Activated T-helper 1 cell treated with anti-CD3 and anti-CD28 coated beads, Interleukin-2, amount 50 U/mL, for 16 hours (primary cell): ENCODE measurements at places on chromosomes 12 and 14.

DNA sequence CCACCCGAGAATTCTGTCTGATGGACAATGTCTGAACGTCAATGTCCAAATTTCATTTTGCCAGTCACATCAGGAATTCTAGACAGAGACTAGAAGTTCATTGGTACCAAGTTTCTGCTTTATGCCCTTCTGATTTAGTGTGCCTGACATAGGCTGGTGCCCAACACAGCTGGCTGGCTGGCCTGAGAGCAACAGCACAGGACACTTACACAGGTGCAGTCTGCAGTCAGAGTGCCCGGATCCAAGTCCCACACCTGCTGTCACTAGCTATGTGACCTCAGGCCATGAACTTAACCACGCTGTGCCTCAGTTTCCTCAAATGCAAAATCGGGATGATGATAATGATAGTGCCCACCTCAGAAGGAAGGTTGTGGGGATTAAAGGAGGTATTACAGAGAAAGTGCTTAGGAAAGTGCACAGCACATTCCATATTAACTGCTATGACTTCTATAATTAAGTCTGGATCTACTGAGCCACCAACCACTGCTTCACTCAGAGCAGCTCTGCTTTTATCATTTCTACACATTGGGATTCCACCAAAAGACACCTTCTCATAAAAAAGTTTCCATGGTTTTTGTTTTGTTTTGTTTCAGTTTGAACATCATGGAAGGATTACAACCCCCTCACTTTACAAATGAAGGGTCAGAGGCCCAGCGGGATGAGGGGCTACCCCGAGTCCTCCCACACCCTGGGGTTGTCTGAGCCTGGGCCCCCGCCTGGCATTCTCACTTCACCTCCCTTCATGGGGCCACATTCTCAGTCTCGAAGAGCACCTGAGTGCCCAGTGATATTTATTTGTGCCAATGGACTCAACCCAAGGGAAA is 168.8 kb upstream of the BCL2L14 start:
- DNase-seq, result peak; percentile 9

- no peak for DNase-seq
Observed at GRCh38 chr14:92254786-92255185, 68.2 kb upstream of the SLC24A4 start.

- no peak for DNase-seq
Observed at GRCh38 chr14:67559639-67560038, 26.5 kb downstream of the PLEKHH1 start.

DNA sequence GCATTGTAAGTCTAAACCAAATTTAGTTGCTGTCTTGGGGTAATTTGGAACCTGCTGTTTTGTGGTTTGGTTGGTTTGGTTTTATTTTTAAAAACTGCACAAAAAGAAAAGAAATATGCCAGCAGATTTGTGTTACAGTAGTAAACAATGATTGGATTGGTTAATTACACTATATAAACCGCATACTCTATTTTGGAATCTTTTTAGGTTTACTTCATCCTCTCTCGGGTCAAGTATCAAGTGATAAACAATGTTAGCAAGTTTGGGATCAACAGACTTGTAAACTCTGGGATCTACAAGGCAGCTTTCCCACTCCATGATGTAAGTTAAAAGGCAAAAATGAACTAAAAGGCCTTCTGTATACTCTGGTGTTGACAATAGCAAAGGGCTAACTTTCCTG is 132.4 kb downstream of the ANO6 start:
- no peak for DNase-seq

- no peak for DNase-seq
Observed at GRCh38 chr14:77660754-77661153, 44.3 kb upstream of the SPTLC2 start.

- DNase-seq, result peak; percentile 18
Observed at GRCh38 chr14:25132732-25133422, 82.9 kb upstream of the STXBP6 start.

- DNase-seq, result no peak
Observed at GRCh38 chr12:42119085-42119633, 25.5 kb downstream of the GXYLT1 start.

DNA sequence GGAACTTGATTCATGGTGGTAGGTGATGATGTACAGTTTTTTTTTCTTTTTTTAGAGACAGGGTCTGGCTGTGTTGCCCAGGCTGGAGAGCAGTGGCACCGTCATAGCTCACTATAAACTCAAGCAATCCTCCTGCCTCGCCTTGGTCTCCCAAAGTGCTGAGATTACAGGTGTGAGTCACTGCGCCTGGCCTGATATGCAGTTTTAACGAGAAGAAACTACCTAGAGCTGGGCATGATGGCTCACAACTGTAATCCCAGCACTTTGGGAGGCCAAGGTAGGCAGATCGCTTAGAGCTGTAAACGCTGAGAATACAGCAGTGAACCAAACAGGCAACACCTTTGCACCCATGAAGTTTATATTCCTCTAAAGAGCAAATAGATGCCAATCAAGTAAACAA is 13.0 kb upstream of the VPS37B start:
- no peak for DNase-seq

DNA sequence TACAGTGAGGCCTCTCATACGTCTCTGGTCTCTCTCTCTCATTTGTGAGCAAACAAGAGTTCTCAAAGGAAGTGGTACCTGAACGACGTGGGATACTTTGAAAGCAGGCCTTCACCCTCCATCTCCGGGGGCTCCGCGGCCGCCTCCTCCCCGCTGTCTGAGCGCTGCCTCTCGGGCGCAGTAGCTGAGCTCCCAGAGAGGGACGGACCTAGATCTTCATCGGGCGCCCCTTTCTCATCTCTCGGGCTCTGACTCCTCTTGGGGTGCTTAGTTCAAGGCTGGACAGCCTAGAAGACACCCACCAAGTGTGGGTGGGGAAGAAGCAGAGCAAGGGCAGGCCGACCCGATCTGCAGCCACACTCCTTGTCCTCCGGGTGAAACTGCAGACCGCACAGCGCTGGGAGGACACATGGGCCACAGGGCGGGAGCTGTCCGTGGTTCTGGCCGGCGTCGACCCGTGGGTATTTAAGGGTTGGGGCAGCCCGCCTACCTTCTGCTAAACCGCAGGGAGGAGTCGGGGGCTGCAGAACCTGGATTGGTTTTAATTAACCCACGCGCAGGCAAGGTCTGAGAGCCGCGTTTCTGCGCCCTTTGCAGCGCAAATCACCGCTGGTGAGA is 92.7 kb downstream of the PAH start:
- DNase-seq, result no peak

GRCh38 chr12:107840186-107840585 is 65.7 kb downstream of the ASCL4 start:
- DNase-seq, result no peak

DNA sequence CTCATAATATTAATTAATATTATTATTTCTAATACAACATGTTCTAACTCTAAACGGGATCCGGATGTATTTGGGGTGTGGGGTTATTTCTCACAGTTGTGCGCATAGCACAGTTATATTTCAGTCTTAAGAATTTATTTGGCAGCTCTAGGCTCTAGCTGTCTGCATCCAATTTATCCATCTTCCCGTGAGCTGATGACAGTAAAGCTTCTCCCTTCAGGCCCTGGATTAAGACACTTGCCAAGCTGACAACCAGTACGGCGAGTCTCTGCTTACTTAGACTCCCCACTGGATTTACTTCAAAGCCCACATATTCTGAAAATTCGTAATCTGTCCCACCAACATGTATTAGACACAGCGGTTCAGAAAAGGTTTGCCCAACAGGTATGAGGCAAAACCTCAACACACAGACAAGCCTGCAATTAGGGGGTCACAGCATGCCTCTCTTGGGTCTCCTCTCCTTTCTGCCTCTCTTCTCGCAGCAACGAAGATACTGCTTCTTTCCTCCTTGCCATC is 232.9 kb upstream of the TMTC1 start:
- DNase-seq, result no peak

DNA sequence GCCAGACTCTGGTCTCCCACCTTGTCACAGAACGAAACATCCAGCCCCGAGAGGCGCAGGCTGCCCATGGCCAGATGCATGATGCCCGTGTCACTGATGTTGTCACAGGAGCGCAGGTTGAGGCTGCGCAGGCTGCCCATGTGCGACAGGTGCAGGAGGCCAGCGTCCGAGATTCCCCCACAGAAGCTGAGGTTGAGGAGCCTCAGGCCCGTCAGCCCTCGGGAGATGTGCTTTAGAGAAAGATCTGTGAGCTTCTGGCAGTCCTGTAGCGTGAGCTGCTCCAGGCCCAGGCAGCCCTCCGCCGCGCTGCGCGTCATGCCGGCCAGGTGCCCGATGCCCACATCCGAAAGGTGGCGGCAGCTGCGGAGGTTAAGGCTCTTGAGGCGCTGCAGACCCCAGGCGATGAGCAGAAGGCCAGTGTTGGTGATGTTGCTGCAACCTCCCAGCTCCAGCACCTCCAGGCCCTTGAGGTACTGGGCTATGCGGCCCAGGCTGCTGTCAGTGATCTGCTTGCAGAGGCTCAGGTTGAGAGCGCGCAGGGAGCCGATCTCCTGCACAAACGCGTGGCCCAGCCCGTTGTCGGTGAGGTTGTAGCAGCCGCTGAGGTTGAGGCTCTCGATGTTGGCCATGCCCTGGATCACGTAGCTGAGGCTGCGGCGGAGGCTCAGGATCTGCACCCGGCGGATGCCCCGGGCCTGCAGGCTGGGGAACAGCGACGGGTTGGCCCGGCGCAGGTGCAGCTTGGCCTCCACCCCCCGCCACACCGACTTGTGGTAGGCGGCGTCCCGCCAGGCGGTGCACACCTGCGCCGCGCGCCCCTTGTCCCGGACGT is 991 bp downstream of the FBXL14 start:
- peak; percentile 38 for DNase-seq

GRCh38 chr14:62952226-62952625 is 93.0 kb downstream of the KCNH5 start:
- DNase-seq, result no peak

DNA sequence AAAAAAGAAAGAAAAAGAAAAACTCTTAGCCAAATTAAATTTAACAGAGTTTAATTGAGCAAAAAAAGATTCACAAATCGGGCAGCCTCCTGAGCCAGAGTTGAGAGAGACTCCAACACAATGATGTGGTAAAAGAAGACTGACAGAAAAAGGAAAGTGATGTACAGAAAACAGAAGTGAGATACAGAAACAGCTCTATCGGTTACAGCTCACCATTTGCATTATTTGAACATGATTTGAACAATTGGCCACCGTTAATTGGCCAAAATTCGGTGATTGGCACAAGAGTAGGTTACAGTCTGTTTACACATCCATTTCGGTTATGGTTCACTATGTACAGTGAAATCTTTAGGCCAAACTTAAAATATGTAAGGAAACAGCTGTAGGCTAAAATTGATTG is 117.7 kb downstream of the SPTSSA start:
- no peak for DNase-seq

DNA sequence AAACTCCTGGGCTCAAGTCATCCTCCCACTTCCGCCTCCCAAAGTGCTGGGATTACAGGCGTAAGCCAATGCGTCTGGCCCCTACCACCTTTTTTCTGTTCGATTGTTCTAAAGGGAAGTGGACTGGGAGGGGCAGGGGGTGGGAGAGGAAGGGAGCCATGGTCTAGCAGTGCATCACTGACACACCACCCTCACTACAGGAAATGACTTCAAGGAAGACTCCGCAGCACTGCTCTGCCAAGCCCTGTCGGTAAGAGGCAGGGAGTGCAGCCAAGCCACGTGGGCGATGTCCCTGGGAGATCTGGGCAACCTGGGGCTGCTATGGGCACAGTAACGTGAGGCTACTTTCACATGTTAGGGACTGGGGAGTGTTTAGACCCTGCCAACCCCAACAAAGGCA is 18.0 kb downstream of the LRRC74A start:
- peak; percentile 13 for DNase-seq

- no peak for DNase-seq
Observed at GRCh38 chr12:68912916-68913315, 20.1 kb downstream of the CPM start.

- DNase-seq, result no peak
Observed at GRCh38 chr14:83734431-83734830, 1795.5 kb upstream of the FLRT2 start.

- no peak for DNase-seq
Observed at GRCh38 chr12:18706798-18707197, 31.0 kb downstream of the PLCZ1 start.

GRCh38 chr12:30191696-30192455 is 408.1 kb upstream of the TMTC1 start:
- DNase-seq, result no peak

GRCh38 chr14:68084256-68084655 is 264.7 kb downstream of the RAD51B start:
- DNase-seq, result no peak

DNA sequence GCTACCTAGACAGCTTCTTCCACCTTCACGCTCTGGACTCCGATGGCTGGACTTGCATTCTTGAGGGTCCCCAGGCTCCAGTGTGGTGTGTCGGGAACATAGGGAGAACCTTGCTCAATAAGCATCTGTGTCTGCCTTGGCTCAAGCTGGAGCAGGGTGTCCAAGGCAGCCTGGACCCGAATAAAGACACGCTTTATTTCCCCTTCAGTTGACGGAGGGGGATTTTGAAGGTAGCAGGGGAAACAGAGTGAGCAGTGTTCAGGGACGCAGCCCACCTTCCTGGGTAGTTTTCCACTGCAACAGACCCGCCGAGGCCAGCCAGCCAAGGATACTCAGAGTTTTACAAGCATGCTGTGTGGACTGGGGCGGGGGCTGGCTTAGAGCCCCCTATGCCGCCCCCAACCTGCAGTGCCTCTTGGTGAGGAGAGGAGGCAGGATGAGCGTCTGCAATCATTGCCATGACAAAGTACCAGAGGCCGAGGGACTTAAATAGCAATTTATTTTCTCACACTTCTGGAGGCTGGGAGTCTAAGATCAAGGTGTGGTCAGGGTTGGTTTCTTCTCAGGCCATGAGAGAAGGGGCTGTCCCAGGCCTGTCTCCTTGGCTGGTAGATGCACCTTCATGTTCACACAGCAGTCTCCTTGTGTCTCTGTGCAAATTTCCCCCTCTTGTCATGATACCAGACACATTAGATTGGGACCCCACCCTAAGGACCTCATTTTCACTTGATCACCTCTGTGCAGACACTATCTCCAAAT is 201.2 kb downstream of the CHST11 start:
- no peak for DNase-seq

DNA sequence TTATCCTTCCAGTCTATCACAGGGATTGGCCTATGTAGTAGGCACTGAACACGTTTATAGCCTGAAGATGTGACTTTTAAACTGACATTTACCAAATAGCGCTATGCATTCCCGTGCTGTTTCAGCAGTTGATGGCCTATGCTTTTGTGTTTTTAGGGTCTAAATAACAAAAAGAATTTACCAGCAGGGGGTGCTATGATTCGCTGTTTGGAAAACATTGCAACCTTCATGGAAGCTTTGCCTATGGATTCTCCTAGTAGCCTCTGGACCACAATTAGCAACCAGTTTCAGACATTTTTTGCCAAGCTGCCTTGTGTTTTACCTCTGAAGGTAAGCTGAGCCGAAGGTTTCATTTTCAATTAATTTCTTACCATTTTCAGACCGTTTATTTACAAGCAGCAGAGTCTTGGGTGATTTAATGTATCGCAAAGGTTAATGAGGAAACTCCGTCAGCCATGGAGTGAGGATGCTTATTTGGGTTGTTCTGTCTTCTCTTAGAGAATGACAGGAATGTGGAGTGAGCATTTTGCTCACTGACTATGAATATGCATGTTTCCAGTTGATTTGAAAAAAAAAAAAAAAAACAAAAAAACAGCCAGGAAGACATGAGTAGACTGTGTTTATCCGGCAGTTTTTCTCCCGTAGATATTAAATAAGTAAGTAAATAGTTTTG is 133.1 kb downstream of the PRIMA1 start:
- DNase-seq, result no peak
